PC-9 (cell line): ENCODE measurements at places on chromosomes 4 and X. TPM values are rescaled to one million over a fixed set of nuclear protein-coding genes. Genes with fewer than 3 reads are reported as not detected.

TENM3 gene
- total RNA-seq = not detected in 2 replicates

GRCh38 chrX:51336584-51336983 is 4.0 kb downstream of the NUDT10 start:
- H3K27me3 ChIP-seq = no peaks in the 10 kb centered on the region
- H3K36me3 ChIP-seq = no peaks in the 10 kb centered on the region
- H3K27ac ChIP-seq = no peak overlapping the region
- no peak overlapping the region for H3K4me3 ChIP-seq

GRCh38 chr4:17045866-17046265 is 147.4 kb upstream of the LDB2 start:
- no peak overlapping the region for H3K27ac ChIP-seq
- no peaks in the 10 kb centered on the region for H3K27me3 ChIP-seq
- no peaks in the 10 kb centered on the region for H3K4me1 ChIP-seq
- H3K36me3 ChIP-seq = no peaks in the 10 kb centered on the region

PRDM5 gene
- 0.85 and 0.90 TPM in 2 replicates for total RNA-seq

FAM9C gene
- total RNA-seq = not detected in 2 replicates

ZFP92 gene
- not detected in 2 replicates for total RNA-seq

- no peak overlapping the region for H3K27ac ChIP-seq
- H3K4me1 ChIP-seq = no peaks in the 10 kb centered on the region
- peak; percentile 29 for DNase-seq
- peaks cover 48% of the 10 kb centered on the region for H3K27me3 ChIP-seq
- H3K4me3 ChIP-seq = no peak overlapping the region
Observed at GRCh38 chr4:6087669-6088341, 69.6 kb upstream of the C4orf50 start.

OPN1LW gene
- total RNA-seq = not detected in 2 replicates

DNA sequence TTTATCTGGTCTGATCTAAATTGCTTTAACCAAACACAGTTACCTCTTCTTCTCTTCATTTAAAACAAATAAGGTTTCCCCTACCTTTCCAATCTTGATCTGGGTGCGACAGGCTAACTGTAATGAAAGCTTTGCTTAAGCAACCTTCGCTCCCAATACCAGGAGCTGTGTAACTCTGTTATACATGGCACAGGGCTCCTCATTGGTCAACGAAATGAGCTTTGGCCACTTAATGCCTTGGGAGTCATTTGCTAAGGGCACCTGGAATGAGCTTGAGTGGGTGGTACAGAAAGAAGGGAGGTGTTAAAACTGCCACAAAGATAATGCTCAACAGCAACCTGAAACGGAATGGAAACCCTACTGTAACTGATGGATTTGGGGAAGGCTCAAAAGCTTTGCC is 140.5 kb downstream of the CHRNA9 start:
- H3K4me1 ChIP-seq = peaks cover 40% of the 10 kb centered on the region
- H3K4me3 ChIP-seq = no peak overlapping the region
- H3K27ac ChIP-seq = no peak overlapping the region
- DNase-seq = no peak
- H3K27me3 ChIP-seq = no peaks in the 10 kb centered on the region

CTAG2 gene
- total RNA-seq = not detected in 2 replicates

ELF4 gene
- 53.0 and 60.3 TPM in 2 replicates for total RNA-seq

FAM9B gene
- total RNA-seq = not detected in 2 replicates

- H3K4me1 ChIP-seq = no peaks in the 10 kb centered on the region
- H3K27me3 ChIP-seq = no peaks in the 10 kb centered on the region
- DNase-seq = no peak
- H3K36me3 ChIP-seq = no peaks in the 10 kb centered on the region
Observed at GRCh38 chr4:108683479-108683878, 33.1 kb downstream of the OSTC start.

GRCh38 chrX:42978655-42979379 is 200.9 kb upstream of the PPP1R2C start:
- H3K27me3 ChIP-seq = no peaks in the 10 kb centered on the region
- no peak overlapping the region; the same call in 1 of the 2 replicates for H3K27ac ChIP-seq
- 0 out of 2 replicates have a peak, but pooled peaks cover 14% of the 10 kb centered on the region for H3K4me1 ChIP-seq
- DNase-seq = peak; percentile 41

SUPT20HL1 gene
- not detected in 2 replicates for total RNA-seq

DNA sequence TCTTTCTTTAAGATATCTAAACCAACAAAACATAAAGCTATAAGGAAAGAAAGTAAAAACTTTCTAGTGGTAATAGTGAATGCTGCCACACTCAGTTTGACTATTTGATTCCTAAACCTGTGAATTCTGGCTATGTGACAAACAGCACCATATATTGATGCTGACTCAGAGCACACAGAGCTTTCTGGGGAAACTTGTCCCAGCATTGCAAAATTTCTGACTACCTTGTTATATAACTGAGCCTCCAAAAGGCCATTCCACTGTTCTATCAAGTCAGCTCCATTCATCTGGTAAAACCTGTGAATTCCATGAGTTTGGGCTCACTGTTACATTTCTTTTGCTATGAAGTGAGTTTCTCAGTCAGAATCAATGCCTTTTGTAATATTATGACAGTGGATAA is 1229.7 kb downstream of the PCDH18 start:
- no peak overlapping the region for H3K27ac ChIP-seq
- H3K4me1 ChIP-seq = no peaks in the 10 kb centered on the region
- no peak overlapping the region for H3K4me3 ChIP-seq
- no peak for DNase-seq

- no peak overlapping the region for H3K27ac ChIP-seq
- H3K4me3 ChIP-seq = no peak overlapping the region
- no peaks in the 10 kb centered on the region for H3K27me3 ChIP-seq
- no peak for DNase-seq
Observed at GRCh38 chr4:60683973-60684372, 516.2 kb upstream of the ADGRL3 start.

DNA sequence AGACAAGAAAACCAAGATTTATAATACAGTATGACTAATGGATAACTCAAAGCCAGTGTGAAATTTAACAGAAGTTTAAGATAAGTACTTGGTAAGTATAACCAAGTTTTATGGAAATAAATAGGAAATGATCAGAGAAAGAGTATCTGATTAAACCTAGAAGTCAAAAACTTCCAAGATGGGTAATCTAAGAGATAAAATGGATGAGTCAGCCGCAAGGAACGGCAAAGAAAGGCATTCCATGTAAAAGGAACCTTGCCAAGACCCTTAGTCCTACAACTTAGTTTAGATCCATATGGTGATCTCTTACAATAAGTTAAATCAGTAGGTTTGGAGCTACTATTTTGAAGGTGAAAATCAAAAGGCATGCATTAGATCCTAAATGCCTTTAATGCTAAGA is 34.8 kb downstream of the LIN54 start:
- no peak overlapping the region for H3K4me3 ChIP-seq
- no peaks in the 10 kb centered on the region for H3K4me1 ChIP-seq
- no peaks in the 10 kb centered on the region for H3K27me3 ChIP-seq

- H3K27ac ChIP-seq = no peak overlapping the region
- no peak overlapping the region for H3K4me3 ChIP-seq
- no peak for DNase-seq
- peaks cover 7% of the 10 kb centered on the region; the same call in 1 of the 2 replicates for H3K36me3 ChIP-seq
Observed at GRCh38 chrX:24184018-24184417, 34.5 kb downstream of the ZFX start.

- no peaks in the 10 kb centered on the region for H3K36me3 ChIP-seq
- no peaks in the 10 kb centered on the region for H3K4me1 ChIP-seq
- no peaks in the 10 kb centered on the region for H3K27me3 ChIP-seq
- no peak overlapping the region for H3K4me3 ChIP-seq
Observed at GRCh38 chrX:40931921-40932320, 153.3 kb upstream of the USP9X start.

- no peak overlapping the region for H3K4me3 ChIP-seq
- no peak for DNase-seq
- no peak overlapping the region for H3K27ac ChIP-seq
- no peaks in the 10 kb centered on the region for H3K36me3 ChIP-seq
- H3K27me3 ChIP-seq = peaks cover 7% of the 10 kb centered on the region; the same call in 1 of the 2 replicates
- no peaks in the 10 kb centered on the region for H3K4me1 ChIP-seq
Observed at GRCh38 chrX:72120837-72121236, 10.9 kb downstream of the RTL5 start.

DNA sequence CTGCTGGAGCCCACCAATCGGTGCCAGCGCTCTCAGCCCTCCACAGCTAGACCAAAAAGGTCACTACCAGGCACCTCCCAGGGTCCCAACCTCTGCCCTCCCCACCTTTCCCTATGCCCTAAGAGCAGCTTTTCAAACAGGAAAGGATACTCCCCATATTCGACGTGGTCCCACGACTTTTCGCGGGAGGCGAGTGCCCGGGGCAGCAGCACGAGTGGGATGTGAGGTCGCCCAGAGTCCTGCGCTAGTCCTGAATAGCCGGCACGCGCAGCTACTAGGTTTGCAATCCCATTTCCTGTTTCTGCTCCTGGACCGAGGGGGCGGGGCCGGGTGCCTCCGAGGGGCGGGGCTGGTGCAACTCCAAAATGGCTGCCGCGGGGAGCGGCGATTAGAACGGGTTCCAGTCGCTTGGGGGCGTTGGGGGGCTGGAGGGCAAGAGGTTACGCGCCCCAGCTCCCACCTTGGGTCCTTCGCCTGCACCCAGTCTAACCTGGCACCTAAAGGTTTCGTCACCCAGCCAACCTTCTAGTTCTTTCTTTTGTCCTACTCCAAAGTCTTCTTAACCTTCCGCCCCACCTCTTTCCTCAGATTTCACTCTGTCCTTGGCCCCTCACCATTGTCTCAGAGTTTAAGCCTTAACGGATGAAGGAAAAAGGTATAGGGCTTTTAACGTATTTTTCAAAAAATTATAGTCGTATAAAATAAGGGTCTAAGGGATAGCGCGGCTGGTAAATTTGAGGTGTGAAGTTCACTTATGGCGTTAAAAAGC is 85.0 kb upstream of the TENT5D start:
- no peaks in the 10 kb centered on the region for H3K27me3 ChIP-seq
- H3K27ac ChIP-seq = no peak overlapping the region
- H3K4me1 ChIP-seq = no peaks in the 10 kb centered on the region
- no peaks in the 10 kb centered on the region for H3K36me3 ChIP-seq

GRCh38 chrX:23898412-23898959 is 9.3 kb downstream of the APOO start:
- H3K4me1 ChIP-seq = peaks cover 41% of the 10 kb centered on the region
- H3K4me3 ChIP-seq = no peak overlapping the region
- H3K36me3 ChIP-seq = no peaks in the 10 kb centered on the region
- no peaks in the 10 kb centered on the region for H3K27me3 ChIP-seq

DNA sequence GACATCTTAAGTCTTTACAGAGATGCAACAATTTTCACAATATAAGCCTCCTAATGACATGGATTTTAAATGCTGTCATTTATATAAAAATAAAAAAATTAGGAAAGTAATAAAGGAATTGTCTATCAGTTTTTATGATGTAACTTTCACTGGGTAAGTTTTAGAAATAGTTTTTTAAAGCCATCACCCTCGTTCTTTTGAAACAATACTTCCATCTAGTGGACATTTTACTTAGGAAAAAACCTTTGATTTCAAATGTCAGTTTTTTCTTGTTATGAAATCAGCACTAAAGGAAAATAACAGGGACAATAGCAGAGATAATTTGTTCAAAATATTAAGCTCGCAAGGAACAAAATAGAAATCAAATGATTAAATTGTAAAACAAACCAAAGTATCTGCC is 24.3 kb upstream of the NDNF start:
- H3K4me1 ChIP-seq = no peaks in the 10 kb centered on the region
- no peak for DNase-seq
- H3K4me3 ChIP-seq = no peak overlapping the region
- H3K36me3 ChIP-seq = no peaks in the 10 kb centered on the region
- H3K27ac ChIP-seq = no peak overlapping the region

DNA sequence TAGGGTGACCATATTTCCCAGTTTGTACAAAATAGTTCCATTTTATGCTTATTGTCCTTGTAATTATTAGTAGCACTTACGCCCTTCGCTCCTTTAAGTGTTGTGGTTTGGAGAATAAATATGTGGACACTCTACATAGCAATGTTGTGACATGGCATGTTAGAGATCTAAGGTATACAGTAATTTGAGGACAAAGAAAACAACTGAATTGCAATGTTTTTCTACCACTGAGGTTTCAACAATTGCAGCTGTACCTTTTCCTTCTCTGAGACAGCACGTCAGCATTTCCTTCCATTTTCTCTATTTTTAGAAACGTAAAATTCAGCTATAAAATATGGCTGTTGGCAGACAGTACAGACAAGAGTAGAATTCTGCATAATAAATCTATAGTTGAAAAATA is 323.1 kb downstream of the MAPK10 start:
- H3K4me3 ChIP-seq = no peak overlapping the region
- H3K27ac ChIP-seq = peak overlapping the region; percentile 64
- H3K27me3 ChIP-seq = no peaks in the 10 kb centered on the region
- no peaks in the 10 kb centered on the region for H3K36me3 ChIP-seq
- H3K4me1 ChIP-seq = peaks cover 16% of the 10 kb centered on the region

DNA sequence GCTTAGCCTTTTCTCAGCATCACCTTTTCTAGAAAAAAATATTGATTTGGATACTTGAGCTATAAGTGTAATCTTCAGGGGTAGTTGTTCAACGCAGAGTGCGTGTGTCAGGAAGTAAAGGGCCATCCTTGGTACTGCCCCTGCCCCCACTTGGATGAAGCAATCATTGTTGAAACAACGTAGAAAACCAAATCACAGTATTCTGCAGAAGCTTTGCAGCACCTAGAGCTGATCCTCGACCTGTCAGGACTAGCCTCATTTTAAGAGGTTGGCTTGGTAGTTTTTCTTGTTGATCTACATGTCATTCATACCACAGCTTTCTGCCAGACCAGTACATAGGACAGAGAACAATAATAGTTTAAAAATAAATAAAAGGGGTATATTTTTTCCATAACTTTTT is 65.3 kb upstream of the MYOZ2 start:
- H3K4me1 ChIP-seq = no peaks in the 10 kb centered on the region
- no peak overlapping the region for H3K4me3 ChIP-seq
- no peak for DNase-seq
- no peaks in the 10 kb centered on the region for H3K27me3 ChIP-seq
- H3K27ac ChIP-seq = no peak overlapping the region

GRCh38 chr4:98430708-98431403 is 169.7 kb downstream of the RAP1GDS1 start:
- peaks cover 23% of the 10 kb centered on the region for H3K4me1 ChIP-seq
- DNase-seq = peak; percentile 94
- H3K4me3 ChIP-seq = no peak overlapping the region

GPR143 gene
- not detected in 2 replicates for total RNA-seq

BEX2 gene
- 4.7 and 6.9 TPM in 2 replicates for total RNA-seq

- H3K4me3 ChIP-seq = no peak overlapping the region
- no peak for DNase-seq
Observed at GRCh38 chr4:68569466-68570121, 6.5 kb downstream of the UGT2B17 start.

NPY1R gene
- total RNA-seq = 0.41 TPM in 1 of 2 replicates, not detected in the other

- H3K4me3 ChIP-seq = no peak overlapping the region
- no peak overlapping the region for H3K27ac ChIP-seq
- no peaks in the 10 kb centered on the region for H3K4me1 ChIP-seq
- H3K27me3 ChIP-seq = no peaks in the 10 kb centered on the region
- no peak for DNase-seq
Observed at GRCh38 chr4:130449741-130450140, 1353.8 kb downstream of the C4orf33 start.

DNA sequence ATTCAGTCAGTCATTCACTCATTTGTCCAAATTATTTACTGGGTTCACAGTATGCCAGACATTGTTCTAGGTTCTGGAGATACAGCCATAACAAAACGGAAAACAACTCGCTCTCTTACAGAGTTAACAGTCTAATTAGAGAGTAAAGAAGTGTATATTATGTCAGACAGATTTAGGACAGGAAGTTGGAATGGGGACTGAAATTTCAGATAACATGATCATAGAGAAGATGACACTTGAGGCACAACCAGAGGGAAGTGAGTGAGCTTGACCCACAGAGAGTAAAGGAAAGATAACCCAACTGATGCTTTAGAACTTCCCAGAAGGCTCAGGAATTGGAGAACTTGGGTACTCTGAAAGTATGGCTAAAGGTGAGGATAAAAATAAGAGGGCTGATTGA is 139.4 kb downstream of the ZAR1 start:
- no peaks in the 10 kb centered on the region for H3K27me3 ChIP-seq
- DNase-seq = no peak
- no peaks in the 10 kb centered on the region; the same call in 1 of the 2 replicates for H3K36me3 ChIP-seq
- H3K4me3 ChIP-seq = no peak overlapping the region
